ENCODE measurements at places on chromosomes 13 and 19. TPM values are rescaled to one million over a fixed set of nuclear protein-coding genes. Genes with fewer than 3 reads are reported as not detected.
A peak's percentile ranks its signal among the peaks of the same experiment; 100 is the strongest.

DNA sequence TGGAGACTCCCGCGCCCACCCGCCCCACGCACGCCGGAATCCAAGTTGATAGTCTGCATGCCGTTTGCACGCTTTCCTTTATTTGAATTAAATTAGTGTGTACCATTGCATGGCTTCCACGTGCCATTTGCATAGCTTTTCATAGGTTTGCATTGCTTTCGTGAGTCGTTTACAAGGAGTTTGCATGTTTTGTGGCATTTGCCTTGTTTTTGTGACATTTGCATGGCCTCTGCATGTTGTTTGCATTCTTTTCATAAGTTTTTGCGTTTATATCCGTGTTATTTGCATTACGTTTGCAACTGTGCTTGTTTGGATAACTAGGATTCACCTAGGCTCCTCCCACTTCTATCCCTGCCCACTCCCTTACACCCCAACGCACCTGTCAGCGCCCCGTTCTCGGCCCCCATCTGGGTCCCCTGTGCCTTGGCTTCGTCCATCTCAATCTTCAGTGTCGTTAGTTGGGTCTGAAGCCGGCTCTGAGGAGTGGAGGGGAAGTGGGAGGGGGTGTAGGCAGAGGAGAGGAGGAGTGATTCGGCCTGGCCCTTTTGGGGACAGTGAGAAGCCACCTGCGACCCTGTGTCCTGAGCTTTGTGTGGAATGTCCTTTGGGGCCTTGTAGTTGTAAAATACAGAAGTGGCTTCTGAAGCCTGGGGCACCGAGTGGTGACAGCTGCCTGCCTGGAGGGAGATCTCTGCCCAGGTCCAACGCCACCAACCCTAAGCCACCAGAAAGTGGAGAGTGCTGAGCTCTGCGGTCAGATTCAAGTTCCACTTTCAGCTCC lies 2.4 kb downstream of the CCDC194 start:
- peak overlapping the region; percentile 3 for H3K27ac ChIP-seq
- DNase-seq, result no peak
- H3K27me3 ChIP-seq, result peaks cover 5% of the 10 kb centered on the region
- H3K36me3 ChIP-seq, result no peaks in the 10 kb centered on the region

- no peak for DNase-seq
- H3K36me3 ChIP-seq, result no peaks in the 10 kb centered on the region
- H3K4me1 ChIP-seq, result peaks cover 14% of the 10 kb centered on the region
These were observed 79.4 kb downstream of the ZIC5 start for GRCh38 chr13:99892196-99892613.

DNA sequence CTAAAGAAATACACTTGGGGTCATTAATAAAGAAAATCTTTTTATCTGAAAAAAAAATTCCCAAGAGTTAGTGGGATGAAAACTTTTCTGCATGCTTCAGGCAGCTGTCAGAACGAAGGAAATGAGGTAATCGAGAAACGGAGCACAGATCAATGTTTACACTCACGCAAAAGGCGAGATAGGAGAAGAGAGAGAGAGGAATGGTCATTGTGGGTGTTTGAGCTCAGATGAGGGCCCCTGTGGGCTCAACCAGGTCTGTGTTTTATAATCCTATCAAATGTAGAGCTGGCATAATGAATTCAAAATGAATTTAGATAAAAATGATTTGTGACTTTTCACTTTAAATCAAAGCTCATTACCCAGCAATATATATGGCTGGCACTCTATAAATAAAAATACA lies 6.3 kb upstream of the RXFP2 start:
- no peaks in the 10 kb centered on the region for H3K4me1 ChIP-seq
- no peaks in the 10 kb centered on the region for H3K36me3 ChIP-seq
- H3K27ac ChIP-seq, result no peak overlapping the region
- H3K4me3 ChIP-seq, result no peak overlapping the region
- DNase-seq, result no peak

DNA sequence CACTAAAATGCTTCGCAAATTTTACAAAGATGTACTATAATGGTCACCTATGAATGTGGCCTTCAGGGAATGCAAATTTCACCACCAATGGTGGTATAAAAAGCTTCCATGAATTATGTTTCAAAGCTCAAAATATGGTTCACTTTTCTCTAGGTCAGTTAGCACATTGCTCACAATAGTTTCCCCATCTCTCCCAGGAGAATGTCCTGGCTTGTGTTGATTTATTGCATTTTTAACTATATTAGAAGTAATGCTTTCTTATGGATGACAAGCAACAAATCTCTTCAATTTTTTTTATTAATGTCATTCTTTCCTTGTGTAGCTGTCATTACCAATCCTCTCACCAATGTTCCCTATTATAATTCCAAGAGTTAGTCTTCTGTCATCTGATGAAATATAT lies 621.2 kb downstream of the TBC1D4 start:
- no peak overlapping the region for H3K27ac ChIP-seq
- H3K27me3 ChIP-seq, result no peaks in the 10 kb centered on the region
- H3K36me3 ChIP-seq, result no peaks in the 10 kb centered on the region
- no peak overlapping the region for H3K4me3 ChIP-seq
- DNase-seq, result no peak

DNA sequence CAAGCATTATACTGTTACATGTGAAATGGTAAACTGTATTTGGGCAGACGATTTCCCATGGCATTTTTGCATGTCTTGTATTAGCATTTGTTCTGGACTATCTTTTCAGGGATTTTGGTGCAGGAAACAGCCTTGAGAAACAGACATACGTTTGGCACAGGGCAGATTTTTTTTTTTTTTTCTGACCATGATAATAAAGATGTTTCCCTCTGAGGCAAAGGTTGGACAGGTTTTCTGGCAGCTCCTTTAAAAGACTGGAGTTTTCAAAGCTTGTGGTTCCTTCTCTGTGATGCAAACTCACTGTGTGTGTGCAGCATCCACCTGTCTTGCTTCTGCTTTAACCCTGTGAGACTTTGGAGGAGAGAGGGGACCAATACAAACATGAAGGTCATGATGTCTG lies 63.0 kb downstream of the NBEA start:
- H3K4me1 ChIP-seq, result peaks cover 7% of the 10 kb centered on the region
- H3K4me3 ChIP-seq, result no peak overlapping the region
- H3K27me3 ChIP-seq, result no peaks in the 10 kb centered on the region
- H3K27ac ChIP-seq, result no peak overlapping the region

DNA sequence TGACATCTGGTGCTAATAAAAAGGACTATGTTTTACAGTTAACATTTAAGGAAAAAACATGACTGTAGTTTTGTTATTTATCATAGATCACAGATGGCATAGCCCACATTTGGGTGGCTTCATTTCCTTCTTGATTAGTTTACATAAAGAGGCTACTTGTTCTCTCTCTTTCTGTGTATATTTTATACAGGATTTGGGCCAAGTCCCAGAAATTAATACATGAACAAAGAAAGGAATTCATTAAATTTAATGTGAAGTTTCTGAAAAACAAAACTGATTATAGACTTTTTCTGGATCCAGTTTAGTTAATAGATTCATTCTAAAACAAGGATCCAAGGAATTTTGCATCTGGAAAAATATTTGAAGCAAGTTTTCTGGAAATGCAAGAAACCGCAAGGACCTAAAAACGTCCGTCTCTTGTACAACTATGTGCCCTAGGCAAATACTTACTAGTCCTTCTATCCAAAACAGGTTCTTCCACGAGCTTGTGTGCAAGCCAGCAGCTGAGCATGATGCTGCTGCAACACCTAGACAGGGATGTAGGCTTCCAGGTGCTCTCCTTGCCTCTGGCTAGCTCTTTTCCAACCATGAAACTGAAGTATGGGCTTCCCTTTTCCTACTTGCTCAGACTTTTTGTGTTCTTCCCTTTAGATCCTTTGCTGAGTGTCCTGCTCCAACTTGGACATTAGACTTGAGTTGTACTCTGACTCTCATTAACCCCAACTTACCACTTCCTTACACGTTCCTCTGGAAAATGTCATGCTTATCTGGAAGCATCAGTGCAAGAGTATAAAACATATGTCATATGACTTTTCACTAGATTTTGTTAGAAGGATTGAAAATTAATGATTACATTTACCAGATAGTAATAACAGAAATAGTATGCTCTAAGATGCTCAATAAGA lies 161.5 kb upstream of the STARD13 start:
- H3K27me3 ChIP-seq, result no peaks in the 10 kb centered on the region
- H3K27ac ChIP-seq, result no peak overlapping the region
- no peaks in the 10 kb centered on the region for H3K36me3 ChIP-seq
- H3K4me3 ChIP-seq, result no peak overlapping the region
- DNase-seq, result no peak

GRCh38 chr13:61777899-61778298 lies 362.2 kb upstream of the PCDH20 start:
- H3K36me3 ChIP-seq, result no peaks in the 10 kb centered on the region
- no peak for DNase-seq
- H3K27me3 ChIP-seq, result no peaks in the 10 kb centered on the region
- no peak overlapping the region for H3K27ac ChIP-seq

DNA sequence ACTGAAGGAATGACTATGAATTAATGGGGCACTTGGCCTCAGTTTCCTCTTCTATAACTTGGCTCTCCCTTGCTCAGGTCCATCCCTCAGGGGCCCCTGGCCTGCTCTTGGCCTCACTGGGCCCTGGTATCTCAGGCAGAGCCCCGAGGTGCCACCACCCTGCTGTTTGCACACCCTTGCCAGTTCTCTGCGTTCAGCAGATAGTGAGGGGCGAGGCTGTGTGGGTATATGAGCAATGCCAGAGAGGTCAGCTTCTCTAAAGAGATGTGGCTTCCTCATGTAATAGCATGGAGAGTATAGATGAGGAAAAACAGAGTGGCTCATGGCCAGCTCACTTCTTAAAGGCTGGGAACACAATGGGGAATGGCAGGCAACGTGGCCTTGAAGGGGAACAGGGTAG lies 76.1 kb downstream of the CYSLTR2 start:
- H3K4me1 ChIP-seq, result peaks cover 2% of the 10 kb centered on the region
- no peaks in the 10 kb centered on the region for H3K27me3 ChIP-seq
- H3K36me3 ChIP-seq, result no peaks in the 10 kb centered on the region
- H3K4me3 ChIP-seq, result no peak overlapping the region

GRCh38 chr13:102935896-102936321 lies 90.1 kb downstream of the ERCC5 start:
- no peak for DNase-seq
- no peaks in the 10 kb centered on the region for H3K27me3 ChIP-seq
- H3K4me1 ChIP-seq, result no peaks in the 10 kb centered on the region
- no peaks in the 10 kb centered on the region for H3K36me3 ChIP-seq
- H3K4me3 ChIP-seq, result no peak overlapping the region

DNA sequence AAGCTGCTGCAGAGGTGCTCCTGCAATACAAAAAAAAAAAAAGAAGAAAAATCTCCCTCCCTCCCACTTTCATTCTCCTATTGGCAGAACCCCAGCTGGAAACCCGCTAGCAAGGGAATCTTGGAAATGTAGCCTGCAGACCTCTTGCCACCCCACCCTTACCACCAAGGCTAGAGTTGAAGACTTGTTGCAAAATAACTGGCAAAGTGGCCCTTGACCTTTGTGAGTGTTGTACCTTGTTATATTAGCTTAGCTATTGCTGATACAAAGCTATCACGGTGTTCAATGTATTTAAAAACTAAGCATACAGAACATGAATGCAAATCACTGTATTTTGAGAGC lies 57.5 kb upstream of the KCTD4 start:
- H3K27me3 ChIP-seq, result no peaks in the 10 kb centered on the region
- H3K27ac ChIP-seq, result no peak overlapping the region

DNA sequence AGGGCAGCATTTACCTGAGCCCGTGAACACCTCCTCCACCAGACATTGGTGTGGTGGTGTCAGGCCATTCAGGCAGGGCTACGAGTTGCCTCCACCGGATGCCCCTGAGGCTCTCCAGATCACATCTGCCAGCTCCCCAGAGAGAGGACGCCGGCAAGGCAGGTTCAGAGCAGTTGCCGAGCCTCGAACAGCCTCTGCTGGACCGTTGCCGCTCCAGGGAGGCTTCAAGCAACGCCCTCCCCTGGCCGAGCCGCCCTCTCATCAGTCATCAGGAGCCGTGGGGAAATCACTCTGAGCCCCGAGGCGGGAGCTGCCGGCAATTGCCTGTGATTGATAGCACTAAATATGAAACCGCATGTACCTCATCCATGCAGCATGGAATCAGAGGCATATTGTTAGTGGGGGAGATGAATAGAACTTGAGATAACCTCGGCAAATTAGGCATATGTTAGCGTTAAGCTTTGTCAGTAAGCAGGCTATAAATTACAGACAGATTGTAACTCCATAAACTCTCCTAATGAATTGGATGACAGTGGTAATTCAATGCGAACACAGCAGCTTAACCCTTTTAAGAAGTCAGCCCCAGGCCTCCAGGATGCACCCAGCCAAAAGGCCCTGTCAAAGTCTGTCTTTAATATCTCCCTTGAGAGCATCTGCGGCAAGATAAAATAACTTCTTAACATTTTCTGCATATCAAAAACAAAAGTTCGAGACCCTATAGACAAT lies 29.8 kb upstream of the SPACA7 start:
- peaks cover 40% of the 10 kb centered on the region for H3K27me3 ChIP-seq
- no peaks in the 10 kb centered on the region for H3K36me3 ChIP-seq
- H3K27ac ChIP-seq, result no peak overlapping the region

DNA sequence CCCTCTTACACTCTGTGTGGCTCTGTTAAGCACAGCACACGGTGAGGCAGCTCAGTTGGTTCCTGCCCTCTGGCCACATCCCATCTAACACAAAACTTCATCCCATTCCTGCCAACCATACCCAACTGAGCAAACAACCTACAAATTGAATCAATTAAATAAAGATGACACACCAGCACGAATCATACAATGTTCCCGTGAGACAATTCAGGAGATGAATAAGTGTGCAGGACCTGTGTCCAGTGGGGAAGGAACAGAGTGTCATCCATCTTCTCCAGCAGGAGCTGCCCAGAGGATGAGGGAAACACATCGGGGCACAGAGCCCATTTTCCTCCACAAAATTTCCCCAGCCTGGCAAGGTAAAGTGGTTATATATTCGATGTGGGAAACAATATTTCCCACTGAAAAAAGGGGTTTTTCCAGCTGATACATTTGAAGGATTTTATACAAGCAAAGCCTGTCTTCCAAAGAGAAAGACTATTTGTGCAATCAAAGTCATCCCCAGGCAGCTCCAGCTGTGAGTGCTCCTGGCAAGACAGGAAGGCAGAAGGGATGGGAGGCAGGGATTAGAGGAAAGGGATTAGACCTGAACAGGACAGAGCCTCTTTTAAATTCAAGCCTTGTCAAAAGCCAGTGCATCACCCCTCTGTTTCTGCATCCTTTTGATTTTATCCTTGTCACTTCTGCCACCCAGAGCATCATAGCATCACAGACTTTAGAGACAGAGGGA lies 240.2 kb downstream of the LHFPL6 start:
- H3K4me3 ChIP-seq, result no peak overlapping the region
- no peak for DNase-seq
- no peaks in the 10 kb centered on the region for H3K27me3 ChIP-seq
- H3K27ac ChIP-seq, result no peak overlapping the region

- H3K36me3 ChIP-seq, result no peaks in the 10 kb centered on the region
- no peak overlapping the region for H3K4me3 ChIP-seq
- no peaks in the 10 kb centered on the region for H3K27me3 ChIP-seq
- no peak overlapping the region for H3K27ac ChIP-seq
- no peak for DNase-seq
- no peaks in the 10 kb centered on the region for H3K4me1 ChIP-seq
These were observed 570.9 kb downstream of the GPC6 start for GRCh38 chr13:93797463-93797862.

The ZNF792 gene
- total RNA-seq, result 3.1 TPM

The CFAP97D2 gene
- not detected for total RNA-seq

The KIR2DL3 gene
- total RNA-seq, result not detected

The ZNF600 gene
- total RNA-seq, result 2.3 TPM

The GAS6 gene
- 300 TPM for total RNA-seq

The CEACAM4 gene
- 0.35 TPM for total RNA-seq

The SPATA13 gene
- total RNA-seq, result 7.1 TPM

Measured in heart left ventricle (tissue), 16 donors.